ENCODE measurements at places on chromosomes 7 and 10.

- no peak for DNase-seq
Observed at GRCh38 chr10:127908106-127908958, 1.4 kb downstream of the PTPRE start.

DNA sequence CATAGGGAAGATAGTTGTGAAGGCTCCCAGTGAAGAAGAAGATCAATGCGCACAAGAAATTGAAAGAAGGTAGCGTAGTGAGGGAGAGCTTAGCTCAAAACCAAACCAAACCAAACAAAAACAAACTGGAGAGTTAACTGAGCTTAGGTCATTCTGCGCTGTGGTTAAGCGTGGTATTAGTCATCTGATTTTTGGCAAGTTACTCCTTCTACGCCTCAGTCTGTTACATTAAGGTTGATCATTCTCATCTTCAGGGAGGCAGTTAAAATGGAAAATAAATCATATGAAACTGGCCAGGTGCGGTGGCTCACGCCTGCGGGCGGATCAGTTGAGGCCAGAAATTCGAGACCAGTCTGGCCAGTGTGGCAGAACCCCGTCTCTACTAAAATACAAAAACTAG is 259.7 kb downstream of the EXOC4 start:
- no peak for DNase-seq

DNA sequence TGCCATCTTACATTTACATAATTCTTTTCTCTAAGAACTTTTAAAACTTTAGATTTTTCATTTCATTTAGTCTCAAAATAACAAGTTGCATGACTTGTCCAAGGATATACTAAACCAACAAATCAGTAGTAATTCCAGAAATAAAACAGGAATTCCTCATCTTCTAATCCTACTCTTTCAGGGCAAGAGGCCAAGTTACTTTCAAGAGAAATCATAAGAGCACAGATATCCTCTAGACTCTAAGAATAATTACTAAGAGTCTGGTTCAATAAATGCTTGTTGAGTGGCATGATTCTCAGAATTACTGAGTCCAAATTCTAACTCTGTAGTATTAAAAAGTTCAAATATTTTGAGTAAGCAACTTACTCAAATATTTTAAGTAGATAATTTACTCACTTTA is 12.9 kb downstream of the PDZD8 start:
- no peak for DNase-seq

DNA sequence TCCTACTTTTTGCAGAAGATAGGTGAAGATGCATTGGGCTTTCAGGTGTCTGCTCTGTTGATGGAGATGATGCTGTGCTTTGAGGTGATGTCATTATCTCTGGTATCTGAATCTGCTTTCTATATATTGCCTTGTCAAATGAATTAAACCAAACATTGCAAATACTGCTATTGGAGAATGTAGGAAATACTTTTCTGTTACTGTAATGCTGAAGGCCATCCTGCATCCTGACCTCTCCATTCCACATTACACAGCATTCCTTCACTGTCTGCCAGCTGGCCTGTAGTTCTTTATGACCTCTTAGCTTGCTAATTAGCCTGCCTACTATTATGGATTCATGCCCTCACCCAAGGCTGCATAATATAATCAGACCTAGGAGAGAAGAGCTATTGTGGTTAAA is 73.2 kb downstream of the VCL start:
- DNase-seq, result no peak

DNA sequence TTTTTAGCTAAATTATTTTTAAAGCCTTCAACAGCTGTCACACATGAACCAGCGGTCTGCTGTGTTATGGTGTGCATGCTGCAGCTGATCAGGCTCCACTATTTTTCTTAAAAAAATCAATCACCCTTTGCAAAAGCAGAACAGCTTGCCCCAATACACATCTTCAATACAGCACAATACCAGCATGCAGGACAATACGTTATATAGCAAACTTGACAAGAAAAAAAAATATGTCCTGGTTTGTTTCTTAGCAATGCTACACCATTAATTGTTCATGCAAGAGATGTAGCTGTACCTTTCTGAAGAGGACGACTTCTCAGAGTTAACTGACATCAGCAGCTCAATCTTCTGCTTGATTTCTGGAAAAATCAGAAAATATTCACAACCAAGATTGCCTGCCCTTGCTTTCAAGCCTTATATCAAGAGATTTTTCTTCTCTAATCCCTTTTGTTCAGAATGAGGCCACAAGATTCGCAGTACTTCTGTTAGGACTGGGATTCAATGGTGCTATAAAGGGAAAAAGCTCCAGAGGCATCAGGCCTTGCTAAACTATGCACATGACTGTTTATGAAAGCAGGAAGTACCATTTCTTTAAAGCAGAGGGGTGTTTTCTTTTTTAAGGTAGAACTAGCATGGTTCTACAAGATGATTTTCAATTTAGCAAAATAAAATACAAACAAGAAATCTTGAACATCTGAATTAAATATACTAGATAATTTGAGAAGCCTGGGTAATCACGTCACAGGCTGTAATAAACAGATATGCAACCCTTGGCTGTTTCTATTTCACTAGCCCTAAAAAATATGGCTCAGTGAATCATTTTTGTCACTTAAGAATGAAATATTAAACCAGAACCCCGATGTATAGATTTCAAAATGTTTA is 120.0 kb downstream of the SRPK2 start:
- no peak for DNase-seq

DNA sequence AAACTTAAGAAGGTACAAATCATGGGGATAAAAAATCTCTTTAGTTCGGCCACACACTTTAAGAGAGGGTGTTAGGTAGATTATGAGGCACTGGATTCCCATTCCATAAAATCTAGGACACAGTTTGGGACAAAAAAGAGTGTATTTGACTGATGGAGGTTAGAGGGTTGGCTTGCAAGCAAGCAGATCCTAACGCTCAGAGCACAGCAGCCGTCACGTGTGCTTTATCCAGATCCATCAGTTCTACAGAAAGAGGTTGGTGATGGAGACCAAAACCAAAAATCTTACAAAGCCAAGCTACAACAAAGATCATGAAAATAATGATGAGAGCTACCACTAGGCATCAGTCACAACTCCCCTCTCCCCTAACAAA is 549.4 kb downstream of the TNS3 start:
- no peak for DNase-seq

DNA sequence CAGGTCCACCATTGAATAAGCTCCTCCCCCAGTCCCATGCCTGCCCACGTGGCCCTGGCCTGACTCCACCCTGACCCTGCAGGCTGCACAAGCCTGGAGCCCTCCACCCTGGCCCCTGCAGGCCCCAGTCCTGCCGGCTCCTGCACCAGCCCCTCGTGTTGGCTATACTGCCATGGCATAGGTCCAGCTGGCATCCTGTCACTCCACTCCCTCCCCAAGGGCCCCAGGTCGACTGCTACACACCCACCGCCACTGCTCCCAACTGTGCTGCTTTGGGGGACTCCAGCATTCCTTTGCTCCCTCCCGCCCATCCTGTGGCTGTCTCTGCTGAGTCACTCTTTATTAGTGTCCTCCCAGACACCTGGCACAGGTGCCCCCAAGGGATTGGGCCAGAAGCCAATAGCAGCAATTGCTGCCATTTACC is 32.4 kb upstream of the HSPA12A start:
- no peak for DNase-seq

- no peak for DNase-seq
Observed at GRCh38 chr7:24346129-24346528, 62.1 kb downstream of the NPY start.

DNA sequence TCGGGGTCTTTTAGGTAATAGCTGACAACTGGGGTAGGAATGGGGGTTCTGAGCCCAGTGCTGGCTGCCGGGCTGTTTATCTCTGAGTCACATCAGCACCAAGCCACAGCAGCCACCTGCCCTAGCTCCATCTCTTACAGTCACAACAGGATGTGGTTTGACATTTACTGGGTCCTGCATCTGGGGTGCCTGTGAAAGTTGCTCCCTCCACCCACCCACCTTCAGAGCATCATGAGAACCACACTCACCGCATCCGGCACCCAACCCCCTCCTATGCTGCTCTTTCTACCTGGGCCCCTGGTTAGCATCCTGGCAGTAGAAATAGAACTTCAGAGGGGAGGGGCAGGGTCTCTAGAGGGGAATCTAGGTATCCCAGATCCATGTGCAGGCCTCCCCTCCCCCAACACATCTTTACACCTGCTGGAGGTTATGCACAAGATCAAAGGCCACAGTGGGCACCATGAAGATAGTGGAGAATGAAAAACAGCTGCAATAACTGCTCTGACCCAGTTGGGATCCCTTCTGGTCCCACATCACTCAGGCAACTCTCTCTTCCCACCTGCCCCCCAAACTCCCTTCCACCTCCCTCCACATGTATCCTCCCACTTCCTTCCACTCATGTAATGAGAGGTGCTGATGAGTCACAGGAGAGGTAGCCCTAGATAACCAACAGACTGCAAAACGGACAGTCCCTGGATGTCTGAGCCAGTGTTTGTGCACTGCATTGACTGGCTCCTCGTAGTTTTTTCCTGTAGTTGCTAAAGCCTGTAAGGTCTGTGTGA is 38.2 kb downstream of the PRSS2 start:
- DNase-seq, result peak; percentile 95

DNA sequence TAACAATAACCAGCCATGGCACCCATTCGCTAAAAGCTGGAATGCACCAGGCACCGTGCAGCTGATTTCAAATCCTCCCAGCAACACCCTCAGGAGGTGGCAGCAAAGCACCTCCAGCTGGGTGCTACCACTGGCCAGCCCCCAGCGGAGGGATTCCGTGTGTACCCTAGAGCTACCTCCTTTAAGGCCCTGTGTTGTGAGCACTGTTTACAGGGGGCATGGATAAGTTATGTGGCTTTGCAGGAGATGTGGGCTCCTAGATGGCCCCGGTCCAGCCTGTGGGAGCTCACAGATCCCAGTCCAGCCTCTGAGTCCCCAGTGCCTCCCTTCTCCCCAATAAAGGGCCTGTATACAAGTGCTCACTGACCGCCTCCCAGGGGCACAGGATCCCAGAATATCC is 27.1 kb downstream of the TNRC18 start:
- peak; percentile 57 for DNase-seq

GRCh38 chr10:60444494-60445064 is 54.9 kb upstream of the ANK3 start:
- DNase-seq, result no peak

- no peak for DNase-seq
Observed at GRCh38 chr10:77527839-77528238, 109.8 kb downstream of the KCNMA1 start.

GRCh38 chr7:36884351-36884750 is 160.1 kb upstream of the AOAH start:
- no peak for DNase-seq

- no peak for DNase-seq
Observed at GRCh38 chr7:131802195-131802864, 245.9 kb upstream of the PODXL start.

- DNase-seq, result no peak
Observed at GRCh38 chr7:108266491-108266890, 136.3 kb upstream of the LAMB4 start.

GRCh38 chr10:125844751-125845221 is 21.4 kb downstream of the BCCIP start:
- no peak for DNase-seq

DNA sequence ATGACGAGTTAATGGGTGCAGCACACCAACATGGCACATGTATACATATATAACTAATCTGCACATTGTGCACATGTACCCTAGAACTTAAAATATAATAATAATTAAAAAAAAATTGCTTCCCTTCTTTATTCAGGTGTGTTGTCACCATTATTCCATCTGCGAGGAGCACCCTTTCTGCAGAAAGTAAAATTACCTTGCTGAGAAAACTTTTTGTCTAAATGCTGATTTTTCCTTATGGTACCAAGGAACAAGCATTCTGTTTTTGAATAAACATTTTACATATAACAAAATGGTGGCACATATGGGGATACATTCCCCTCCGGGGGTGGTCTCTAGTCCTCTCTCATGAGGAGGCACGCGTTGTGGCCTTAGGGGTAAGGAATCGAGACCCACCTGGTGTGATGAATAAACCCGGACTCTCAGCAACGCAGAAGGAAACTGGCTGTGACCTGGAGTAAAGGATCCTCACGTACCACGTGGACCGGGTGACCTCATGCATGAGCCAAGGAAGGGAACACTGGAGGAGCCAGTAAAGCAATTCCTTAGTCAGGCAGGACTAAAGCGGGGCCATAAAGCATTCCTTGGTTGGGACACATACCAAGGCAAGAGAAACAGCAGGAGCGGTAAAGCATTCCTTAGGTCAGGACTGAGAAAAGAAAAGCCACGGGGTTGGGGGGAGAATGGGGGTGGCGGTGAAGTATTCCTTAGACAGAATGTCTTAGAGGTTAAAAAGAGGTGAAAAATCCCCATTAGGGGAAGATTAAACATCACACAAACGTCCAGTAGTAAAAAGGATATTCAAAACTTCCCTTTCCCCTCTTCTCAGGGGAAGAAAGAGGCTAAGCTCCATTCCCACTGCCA is 20.8 kb upstream of the OPTN start:
- no peak for DNase-seq

GRCh38 chr10:110613996-110614495 is 30.1 kb upstream of the RBM20 start:
- DNase-seq, result no peak

GRCh38 chr10:85510682-85511081 is 855.9 kb downstream of the GRID1 start:
- DNase-seq, result no peak

DNA sequence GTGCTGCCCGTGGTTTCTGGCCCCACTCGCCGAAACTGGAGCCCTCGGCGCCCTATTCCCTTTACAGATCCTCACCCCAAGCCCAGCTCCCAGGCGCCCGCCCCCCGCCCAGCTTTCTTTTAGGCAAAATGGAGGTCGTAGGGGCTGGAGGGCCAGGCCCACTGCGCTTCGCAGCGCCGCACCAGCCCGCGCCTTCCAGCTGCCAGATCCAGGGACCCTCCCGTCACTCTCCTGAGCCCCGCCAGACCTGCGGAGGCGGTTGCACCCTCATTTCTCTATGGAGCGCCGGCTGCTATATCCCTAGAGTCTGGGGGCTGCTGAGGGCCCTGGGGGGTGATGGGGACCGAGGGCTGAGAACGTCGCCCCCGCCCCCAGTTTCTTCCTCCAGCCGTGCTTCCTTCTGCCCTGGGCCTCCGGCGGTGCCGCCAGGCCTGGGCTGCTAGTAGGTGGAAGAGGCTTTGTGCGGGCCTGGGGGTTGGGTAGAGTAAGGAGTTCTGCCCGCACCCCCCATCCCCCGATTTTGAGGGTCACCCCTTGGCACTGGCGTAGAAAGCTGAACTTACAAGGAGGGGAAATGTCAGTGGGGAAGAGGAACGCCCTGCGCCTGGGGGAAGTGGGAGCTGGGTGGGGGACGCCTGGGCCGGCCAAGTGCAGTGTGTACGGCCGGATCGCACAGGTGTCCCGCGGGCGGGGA is 1.0 kb downstream of the GNB2 start:
- DNase-seq, result peak; percentile 32

- peak; percentile 69 for DNase-seq
Observed at GRCh38 chr7:98400542-98401340, at the start of gene BAIAP2L1. BAIAP2L1 (minus strand) TSS chr7:98401090; CDS start chr7:98400852, 238 bp downstream.

DNA sequence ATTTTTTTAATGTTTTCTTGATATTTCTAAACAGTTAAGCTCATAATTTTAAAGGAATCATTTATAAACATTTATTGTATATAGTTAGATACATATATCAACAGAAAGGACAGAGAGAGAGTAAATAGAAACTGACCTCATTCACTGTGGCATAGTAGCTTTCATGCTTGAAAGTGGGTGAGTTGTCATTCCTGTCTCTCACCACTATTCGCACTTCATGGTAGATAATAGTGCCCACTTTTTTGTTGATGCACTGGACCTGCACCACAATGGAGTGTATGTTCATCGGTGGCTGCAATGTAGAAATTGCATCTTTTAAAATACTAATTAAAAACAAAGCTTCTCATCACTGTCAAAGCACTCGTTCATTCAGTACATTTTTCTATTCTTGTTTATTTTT is 432.0 kb downstream of the PCDH15 start:
- no peak for DNase-seq

GRCh38 chr7:71547426-71547825 is 415.5 kb downstream of the GALNT17 start:
- no peak for DNase-seq

- no peak for DNase-seq
Observed at GRCh38 chr7:15795393-15795792, 108.9 kb upstream of the MEOX2 start.
